ENCODE measurements at places on chromosomes 6 and 20.

- DNase-seq, result no peak
Measured at GRCh38 chr6:142702501-142703460, 242.2 kb downstream of the HIVEP2 start.

GRCh38 chr6:156919814-156920369, 142.7 kb downstream of the ARID1B start:
- DNase-seq, result no peak

GRCh38 chr20:21104921-21105320, 1.2 kb downstream of the LINC00237 start:
- no peak for DNase-seq

DNA sequence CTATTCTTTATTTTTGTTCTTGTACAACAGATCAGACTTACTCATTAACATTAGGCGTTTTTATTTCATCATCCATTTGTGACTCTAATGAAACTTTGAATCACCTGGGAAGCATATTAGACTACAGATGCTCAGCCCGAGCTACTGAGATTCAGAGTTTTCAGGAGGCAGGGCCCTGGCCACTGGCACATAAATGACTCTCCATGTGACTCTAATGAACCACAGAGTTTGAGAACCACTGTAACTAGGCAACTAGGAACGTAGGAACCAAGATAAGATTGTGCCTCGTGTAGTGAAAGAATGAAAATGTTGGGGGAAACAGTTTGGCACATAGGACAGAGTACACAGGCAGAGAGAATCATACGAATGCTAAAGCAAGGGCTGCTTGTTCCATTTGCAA, 405.9 kb upstream of the BTBD3 start:
- DNase-seq, result no peak

DNA sequence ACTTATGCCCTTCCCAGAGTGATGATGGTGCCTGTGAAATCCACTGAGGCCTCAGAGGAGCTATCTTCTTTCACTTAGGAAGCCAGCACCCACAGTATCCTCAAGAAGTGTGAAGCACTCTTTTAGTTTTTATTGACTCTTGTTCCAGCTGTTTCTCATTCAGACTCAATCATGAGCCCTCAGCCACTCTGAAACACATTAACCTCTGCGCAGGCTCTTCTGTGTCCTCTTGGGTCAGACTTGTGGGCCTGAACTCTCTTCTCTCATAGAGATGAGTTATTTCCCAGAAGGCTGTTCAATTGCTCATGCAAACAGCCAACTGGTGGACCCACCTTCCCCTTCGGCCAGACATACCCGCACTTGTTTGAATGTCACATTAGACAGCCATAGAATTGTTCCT, 27.8 kb upstream of the PREP start:
- DNase-seq, result no peak

- DNase-seq, result no peak
Measured at GRCh38 chr6:104705095-104705707, 154.5 kb downstream of the HACE1 start.

DNA sequence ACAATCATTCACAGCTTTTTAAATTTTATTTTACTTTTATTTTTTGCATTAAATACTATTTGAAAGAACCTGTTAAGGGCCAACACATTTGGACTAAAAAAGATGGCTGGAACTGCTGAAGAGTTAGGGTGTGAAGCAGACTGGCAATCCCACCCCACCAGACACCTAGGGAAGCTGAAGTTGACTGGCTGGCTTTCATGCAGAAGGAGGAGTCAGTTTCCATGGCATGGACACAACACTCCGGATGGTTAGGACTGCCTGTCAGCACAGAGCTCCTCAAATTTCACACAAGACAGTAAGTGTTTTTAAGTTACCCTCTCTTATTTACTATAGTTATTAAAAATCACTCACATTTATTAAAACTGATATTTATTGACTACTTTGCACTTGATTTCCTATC, at the start of gene ANKRD66:
Gene ANKRD66 (plus strand): TSS at position 238 of the 400 bp plus-strand sequence. CDS start 5,016 bp downstream, outside the sequence.
- no peak for DNase-seq

DNA sequence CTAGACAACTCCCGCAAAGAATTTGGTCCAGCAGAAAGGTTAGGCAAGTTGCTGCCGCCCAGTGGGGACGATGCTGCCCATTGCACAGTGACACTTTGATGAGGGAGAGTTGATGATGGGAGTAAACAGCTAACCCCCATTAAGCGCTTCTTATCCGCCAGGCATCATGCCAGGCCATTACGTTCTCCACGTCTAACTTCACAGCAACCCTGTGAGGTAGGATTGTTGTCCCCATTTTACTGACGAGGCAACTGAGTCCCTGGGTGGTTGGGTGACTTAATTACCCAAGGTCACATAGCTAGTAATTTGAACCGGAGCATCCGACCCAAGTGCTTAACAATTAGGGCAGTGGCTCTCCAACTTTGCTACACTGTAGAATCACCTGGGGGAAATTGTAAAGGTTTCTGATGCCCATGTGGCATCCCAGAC, 738 bp downstream of the RALGAPB start:
- no peak for DNase-seq

DNA sequence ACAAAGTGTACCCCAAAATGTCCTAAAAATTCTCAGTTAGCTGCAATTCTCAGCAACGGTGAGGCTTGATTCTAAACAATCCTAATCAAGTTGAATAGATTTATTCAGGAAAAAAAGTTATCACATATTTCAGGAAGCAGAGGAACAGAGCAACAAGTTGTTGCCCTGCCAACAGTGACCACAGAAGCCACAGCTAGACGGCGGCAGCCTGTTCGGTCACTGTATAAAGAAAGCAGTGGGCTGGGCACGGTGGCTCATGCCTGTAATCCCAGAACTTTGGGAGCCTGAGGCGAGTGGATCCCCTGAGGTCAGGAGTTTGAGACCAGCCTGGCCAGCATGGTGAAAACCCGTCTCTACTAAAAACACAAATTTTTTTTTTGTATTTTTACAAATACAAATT, 171.2 kb upstream of the BMP5 start:
- DNase-seq, result no peak

- no peak for DNase-seq
Measured at GRCh38 chr6:36967301-36967700, 12.8 kb downstream of the PI16 start.

GRCh38 chr6:30612687-30613248, 4.3 kb downstream of the PPP1R10 start:
- no peak for DNase-seq

- DNase-seq, result no peak
Measured at GRCh38 chr6:113626475-113626874, 230.7 kb upstream of the MARCKS start.

DNA sequence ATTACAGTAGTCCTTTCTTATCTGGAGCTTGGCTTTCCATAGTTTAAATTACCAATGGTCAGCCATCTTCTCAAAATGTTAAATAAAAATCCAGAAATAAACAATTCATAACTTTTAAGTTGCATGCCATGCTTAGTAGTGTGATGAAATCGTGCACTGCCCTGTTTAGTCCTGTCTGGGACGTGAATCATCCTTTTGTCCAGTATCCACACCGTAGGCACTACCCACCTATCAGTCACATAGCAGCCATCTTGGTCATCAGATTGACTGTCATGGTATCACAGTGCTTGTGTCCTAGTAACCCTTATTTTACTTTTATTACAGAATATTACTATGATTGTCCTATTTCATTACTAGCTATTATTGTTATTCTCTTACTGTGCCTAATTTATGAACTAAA, 924.1 kb downstream of the EYS start:
- DNase-seq, result no peak

GRCh38 chr6:39772559-39773273, 19.5 kb upstream of the DAAM2 start:
- no peak for DNase-seq

GRCh38 chr6:144065213-144065660, 30.1 kb downstream of the SF3B5 start:
- no peak for DNase-seq

DNA sequence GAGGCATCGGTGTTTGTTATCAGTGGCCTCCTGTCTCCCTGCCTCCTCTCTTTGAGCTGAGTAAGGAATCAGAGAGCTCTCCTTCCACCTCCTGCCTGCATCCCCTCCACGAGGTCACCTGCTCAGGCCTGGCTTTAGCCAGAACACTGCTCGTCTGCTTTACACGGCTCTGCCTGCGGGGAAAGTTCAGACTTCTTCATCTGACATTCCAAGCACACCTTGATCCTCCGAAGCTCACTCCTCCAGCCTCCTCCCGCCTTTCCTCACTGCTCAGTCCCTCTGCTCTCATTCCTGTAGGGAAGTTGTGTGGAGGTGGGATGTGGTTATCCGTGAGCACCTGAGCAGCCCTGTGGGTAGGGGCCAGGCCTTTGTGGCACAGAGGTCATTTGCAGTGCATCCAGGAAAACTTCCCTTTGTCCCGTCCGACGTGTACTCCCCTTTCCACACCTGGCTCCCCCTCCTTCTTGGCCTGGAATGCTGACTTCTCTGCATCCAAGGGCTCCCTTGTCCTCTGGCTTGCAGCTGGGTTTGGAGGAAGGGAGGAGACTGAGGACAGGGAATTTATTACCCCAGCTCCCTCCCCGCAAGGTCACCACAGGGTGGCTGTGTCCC, 12.8 kb upstream of the CCDC167 start:
- peak; percentile 23 for DNase-seq

- DNase-seq, result no peak
Measured at GRCh38 chr20:17710379-17711266, 10.9 kb downstream of the BANF2 start.

- no peak for DNase-seq
Measured at GRCh38 chr20:19336631-19337030, 124.2 kb downstream of the SLC24A3 start.

GRCh38 chr6:135703621-135704020, 147.9 kb upstream of the PDE7B start:
- DNase-seq, result no peak

GRCh38 chr20:13338097-13338661, 117.1 kb downstream of the ISM1 start:
- DNase-seq, result no peak

DNA sequence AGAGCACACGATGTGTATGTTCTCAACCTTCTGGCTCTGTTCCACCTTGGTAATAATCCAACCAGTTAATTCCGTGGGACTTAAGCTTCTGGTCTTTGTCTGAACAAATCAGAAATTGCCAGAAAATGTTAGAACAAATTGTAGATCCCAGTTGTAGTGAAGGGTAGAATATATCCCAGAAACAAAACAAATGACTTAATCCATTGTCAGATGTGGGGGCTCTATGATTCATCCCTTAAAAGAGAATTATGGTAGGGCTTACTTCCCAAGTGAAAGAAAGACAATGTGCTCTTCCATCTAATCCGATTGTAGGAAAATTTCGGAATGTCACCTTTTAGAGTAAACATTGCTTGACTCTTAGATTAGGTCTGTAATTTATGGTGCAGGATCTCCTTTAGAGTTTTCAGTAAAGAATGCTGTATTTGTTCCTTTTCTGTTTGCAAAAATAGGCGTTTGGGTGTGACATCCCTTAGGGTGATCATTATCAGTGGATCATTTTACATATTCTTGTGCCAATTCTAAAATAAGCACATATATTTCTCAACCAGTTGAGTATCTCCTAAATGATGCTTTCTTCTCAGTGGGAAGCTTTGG, 234.5 kb upstream of the ZNF217 start:
- DNase-seq, result no peak

GRCh38 chr20:37948956-37949355, 46.0 kb downstream of the VSTM2L start:
- DNase-seq, result peak; percentile 5

DNA sequence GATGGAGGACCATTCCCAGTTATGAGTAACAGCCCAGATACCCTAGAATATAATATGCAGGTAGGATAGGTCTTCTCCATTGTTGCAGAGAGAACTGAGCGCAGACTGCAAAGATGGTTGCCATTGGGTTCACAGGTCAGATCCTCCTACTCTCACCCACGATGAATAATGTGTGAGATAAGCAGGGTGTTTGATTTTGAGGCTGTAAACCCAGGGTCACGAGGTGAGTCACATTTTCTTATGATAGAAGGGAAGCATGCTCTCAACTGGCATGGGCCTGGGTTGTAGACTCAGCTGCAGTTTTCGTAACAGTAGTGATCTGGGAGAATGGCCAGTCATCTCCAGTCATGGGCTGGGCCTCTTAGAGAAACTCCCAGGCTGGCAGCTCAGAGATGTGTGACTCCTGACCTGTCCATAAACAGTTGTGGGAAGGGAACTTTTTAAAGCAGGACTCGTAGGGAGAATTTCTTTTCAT, 74.2 kb downstream of the CD164 start:
- DNase-seq, result no peak

DNA sequence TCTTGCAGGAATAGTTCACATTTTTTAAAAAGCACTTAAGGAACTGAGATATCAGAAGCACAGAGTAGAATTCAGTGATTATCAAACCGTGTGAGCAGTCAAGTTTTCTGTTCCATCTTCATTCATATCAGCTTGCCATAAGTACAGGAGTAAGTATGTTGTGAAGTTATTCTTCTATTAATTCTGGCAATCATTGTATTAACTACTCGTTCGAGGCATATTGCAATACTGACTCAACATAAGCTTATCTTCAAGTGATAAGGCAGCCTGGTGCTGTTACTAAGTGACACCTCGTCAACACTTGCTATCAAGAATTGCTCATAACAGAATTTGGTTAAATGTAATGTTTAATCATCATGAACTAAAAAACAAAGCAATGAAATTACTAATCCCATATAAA, 75.7 kb upstream of the SNX9 start:
- no peak for DNase-seq

DNA sequence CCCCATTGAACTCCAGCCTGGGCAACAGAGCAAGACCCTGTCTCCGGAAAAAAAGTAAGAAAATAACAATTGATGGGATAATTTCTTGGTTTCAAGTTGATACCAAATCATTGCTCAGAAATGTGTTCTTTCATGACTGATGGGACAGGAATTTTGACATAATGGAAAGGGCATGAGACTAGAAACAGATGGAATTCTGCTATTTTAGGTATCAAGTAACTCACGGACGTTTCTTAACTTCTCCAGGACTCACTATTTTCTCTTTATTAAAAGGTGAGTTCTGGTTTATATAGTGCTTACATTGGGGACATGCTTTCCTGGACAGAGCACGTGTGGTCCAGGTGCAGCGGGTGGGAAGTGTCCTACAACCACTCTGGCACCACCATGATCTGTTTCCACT, 6.0 kb upstream of the DSP start:
- DNase-seq, result no peak

DNA sequence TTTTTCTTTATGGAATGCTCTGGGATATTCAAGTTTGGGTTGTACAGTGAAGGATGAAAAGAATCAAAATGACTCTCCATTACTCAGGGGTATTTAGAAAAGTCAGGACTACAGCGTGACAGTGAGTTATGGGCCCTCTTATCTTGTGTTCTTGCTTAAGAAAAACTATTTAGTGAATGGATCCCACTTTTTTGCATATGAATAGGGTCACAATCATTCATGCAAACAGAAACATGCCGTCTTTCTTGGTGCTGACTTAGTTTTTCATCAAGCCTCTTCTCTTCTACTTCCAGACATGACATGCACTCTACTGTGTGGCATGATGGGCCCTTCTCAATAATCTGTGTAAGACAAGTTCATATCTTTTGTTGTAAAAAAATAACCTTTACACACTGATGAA, 488.4 kb upstream of the MMS22L start:
- DNase-seq, result no peak

- no peak for DNase-seq
Measured at GRCh38 chr20:9919271-9920014, 80.6 kb upstream of the PAK5 start.

GRCh38 chr6:79783670-79784394, 152.7 kb downstream of the SH3BGRL2 start:
- no peak for DNase-seq
